Aorta (tissue), 5 donors: ENCODE measurements at places on chromosomes 16 and 17. TPM values are rescaled to one million over a fixed set of nuclear protein-coding genes. Genes with fewer than 3 reads are reported as not detected.

DNA sequence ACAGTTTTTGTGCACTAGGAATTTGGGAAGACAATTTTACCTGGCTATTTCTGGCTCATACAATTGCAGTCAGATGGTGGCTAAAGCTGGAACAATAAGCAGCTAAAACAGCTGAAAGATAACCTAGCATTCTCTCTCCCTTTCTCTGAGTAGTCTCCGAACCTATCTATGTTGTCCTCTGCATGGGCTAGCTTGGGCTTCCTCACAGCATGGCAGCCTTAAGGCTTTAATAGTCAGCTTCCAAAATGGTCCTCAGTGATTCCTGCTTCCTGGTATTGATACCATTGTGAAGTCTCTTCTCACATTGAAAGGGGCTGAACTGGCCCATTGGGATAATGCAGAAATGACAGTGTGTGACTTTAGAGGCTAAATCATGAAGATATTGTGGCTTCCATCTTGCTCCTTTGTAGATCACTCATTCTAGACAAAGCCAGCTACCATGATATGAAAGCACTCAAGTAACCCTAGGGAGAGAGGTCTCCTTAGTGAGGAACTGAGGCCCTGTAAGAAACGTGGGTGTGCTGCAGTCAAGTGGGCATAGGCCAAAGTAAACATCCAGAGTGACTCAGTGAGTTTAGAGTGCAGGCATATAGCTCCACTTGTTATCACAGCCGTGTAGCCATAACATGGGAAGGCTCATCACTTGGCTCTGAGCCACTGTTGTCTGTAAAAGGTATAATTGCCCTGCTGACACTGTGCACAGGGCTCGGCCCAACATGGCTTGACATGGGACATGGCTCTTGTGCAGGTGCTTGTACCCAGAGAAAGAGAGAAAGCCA, 5.5 kb upstream of the VKORC1 start:
- DNase-seq: no peak
- H3K36me3 ChIP-seq: no peaks in the 10 kb centered on the region
- no peaks in the 10 kb centered on the region for H3K27me3 ChIP-seq
- no peaks in the 10 kb centered on the region for H3K4me1 ChIP-seq
- H3K27ac ChIP-seq: no peak overlapping the region

DNA sequence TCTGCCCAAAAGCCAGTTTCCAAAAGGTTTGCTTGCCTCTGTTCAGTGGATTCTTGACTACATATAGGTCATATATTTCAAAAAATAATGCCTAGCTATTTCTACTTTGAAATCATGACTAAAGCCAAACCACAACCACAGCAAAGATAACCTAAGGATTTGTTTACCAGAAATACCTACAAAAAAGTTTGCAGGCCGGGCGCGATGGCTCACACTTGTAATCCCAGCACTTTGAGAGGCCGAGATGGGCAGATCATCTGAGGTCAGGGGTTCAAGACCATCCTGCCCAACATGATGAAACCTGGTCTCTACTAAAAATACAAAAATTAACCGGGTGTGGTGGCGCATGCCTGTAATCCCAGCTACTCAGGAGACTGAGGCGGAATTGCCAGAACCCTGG, 15.2 kb downstream of the CARHSP1 start:
- no peak overlapping the region for H3K4me3 ChIP-seq
- no peaks in the 10 kb centered on the region for H3K36me3 ChIP-seq
- no peak for DNase-seq
- H3K27ac ChIP-seq: no peak overlapping the region

GRCh38 chr17:7130621-7131422, 16.2 kb upstream of the ASGR2 start:
- H3K27ac ChIP-seq: no peak overlapping the region
- peak; percentile 57 for DNase-seq
- H3K4me1 ChIP-seq: no peaks in the 10 kb centered on the region
- H3K36me3 ChIP-seq: no peaks in the 10 kb centered on the region
- no peaks in the 10 kb centered on the region for H3K27me3 ChIP-seq

- no peaks in the 10 kb centered on the region for H3K4me1 ChIP-seq
- no peaks in the 10 kb centered on the region for H3K27me3 ChIP-seq
- no peak for DNase-seq
- H3K36me3 ChIP-seq: no peaks in the 10 kb centered on the region
- no peak overlapping the region for H3K4me3 ChIP-seq
- no peak overlapping the region for H3K27ac ChIP-seq
Observed at GRCh38 chr17:73533127-73533526, 111.1 kb downstream of the SDK2 start.

DNA sequence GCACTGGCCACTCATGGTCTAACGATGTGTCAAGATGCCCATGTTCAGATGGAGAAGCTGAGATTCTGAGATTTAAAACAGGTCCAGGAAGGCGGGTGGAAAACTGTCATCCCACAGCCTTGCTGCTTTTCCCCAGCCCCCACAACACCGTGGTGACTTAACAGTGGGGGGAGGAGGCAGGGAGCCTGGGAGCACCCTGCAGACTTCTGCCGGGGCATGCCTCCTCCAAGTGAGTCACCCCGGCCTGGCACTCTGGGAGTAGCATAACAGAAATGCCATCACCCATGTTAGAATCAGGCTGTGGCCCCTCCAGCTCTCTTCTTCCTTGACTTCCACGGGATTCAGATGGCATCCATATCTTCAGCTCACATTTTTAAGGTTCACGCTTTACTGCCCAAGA, 164.8 kb downstream of the CBLN1 start:
- H3K36me3 ChIP-seq: no peaks in the 10 kb centered on the region
- H3K27me3 ChIP-seq: no peaks in the 10 kb centered on the region
- no peak for DNase-seq
- no peaks in the 10 kb centered on the region for H3K4me1 ChIP-seq
- H3K27ac ChIP-seq: no peak overlapping the region
- H3K4me3 ChIP-seq: no peak overlapping the region

DNA sequence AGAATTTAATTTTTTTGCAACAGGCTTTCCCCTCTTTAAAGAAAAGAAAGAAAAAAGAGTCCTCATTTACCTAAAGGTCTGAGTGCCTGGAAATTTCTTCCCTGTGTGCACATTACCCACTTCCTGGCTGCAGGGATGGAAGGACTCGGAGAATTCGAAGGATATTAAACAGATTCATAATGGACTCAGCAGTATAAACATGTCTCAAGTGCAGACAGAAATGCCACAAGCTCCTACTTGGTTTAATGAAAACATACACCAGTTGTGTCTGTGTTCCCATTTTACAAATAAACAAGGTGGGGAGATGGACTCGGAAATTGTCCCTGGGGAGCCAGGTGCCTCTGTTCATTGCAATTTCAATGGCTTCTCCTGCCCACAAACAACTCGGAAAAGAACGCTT, 47.2 kb downstream of the MEOX1 start:
- no peak overlapping the region for H3K27ac ChIP-seq
- no peak for DNase-seq
- H3K4me1 ChIP-seq: no peaks in the 10 kb centered on the region

- H3K4me3 ChIP-seq: no peak overlapping the region
- DNase-seq: no peak
- peaks cover 6% of the 10 kb centered on the region for H3K36me3 ChIP-seq
- no peaks in the 10 kb centered on the region for H3K27me3 ChIP-seq
- H3K4me1 ChIP-seq: no peaks in the 10 kb centered on the region
Observed at GRCh38 chr17:66126231-66126630, 65.7 kb downstream of the CEP112 start.

GRCh38 chr16:24748242-24748641, 18.8 kb downstream of the TNRC6A start:
- H3K27ac ChIP-seq: peak overlapping the region; percentile 12
- H3K36me3 ChIP-seq: no peaks in the 10 kb centered on the region
- H3K4me1 ChIP-seq: peaks cover 8% of the 10 kb centered on the region
- H3K4me3 ChIP-seq: no peak overlapping the region
- H3K27me3 ChIP-seq: no peaks in the 10 kb centered on the region

TBC1D3B gene
- total RNA-seq: 5.0 TPM

- H3K27me3 ChIP-seq: no peaks in the 10 kb centered on the region
- no peak for DNase-seq
- no peak overlapping the region for H3K27ac ChIP-seq
- no peaks in the 10 kb centered on the region for H3K4me1 ChIP-seq
- H3K36me3 ChIP-seq: no peaks in the 10 kb centered on the region
Observed at GRCh38 chr16:81899601-81900000, 111.7 kb downstream of the SDR42E1 start.

- peak overlapping the region; percentile 90 for H3K27ac ChIP-seq
- H3K27me3 ChIP-seq: no peaks in the 10 kb centered on the region
- no peaks in the 10 kb centered on the region for H3K36me3 ChIP-seq
- no peak overlapping the region for H3K4me3 ChIP-seq
Observed at GRCh38 chr17:77323413-77324171, 182.8 kb downstream of the SEC14L1 start.
